A549 treated with DMSO at 1 μM for 4 hours (cell line): ENCODE measurements at places on chromosomes 4 and X. TPM values are rescaled to one million over a fixed set of nuclear protein-coding genes. Genes with fewer than 3 reads are reported as not detected.

The PRKG2 gene
- total RNA-seq = 0.72 to 1.8 TPM (median 0.85 TPM) in 5 replicates

The FMR1NB gene
- total RNA-seq = not detected in 5 replicates

The MAGEE2 gene
- total RNA-seq = not detected in 5 replicates

The SLC10A4 gene
- 4.6 to 8.0 TPM (median 7.2 TPM) in 5 replicates for total RNA-seq

The UCHL1 gene
- total RNA-seq = 906 to 988 TPM (median 963 TPM) in 5 replicates

The EVC2 gene
- total RNA-seq = 1.5 to 2.8 TPM (median 2.6 TPM) in 5 replicates

The BEX2 gene
- total RNA-seq = 8.5 to 13.9 TPM (median 9.9 TPM) in 5 replicates

The GYPA gene
- not detected in 5 replicates for total RNA-seq

The MAGEA2B gene
- total RNA-seq = 0.12 TPM in 1 of 5 replicates, not detected in the others

The CXCR3 gene
- 0.13 TPM in 2 of 5 replicates, not detected in the others for total RNA-seq

The GPR119 gene
- not detected in 5 replicates for total RNA-seq

The RHOXF1 gene
- 0.12 TPM in 1 of 5 replicates, not detected in the others for total RNA-seq

The AMTN gene
- total RNA-seq = 0.09 to 0.22 TPM in 2 of 5 replicates, not detected in the others

The BLOC1S4 gene
- 11.9 to 16.0 TPM (median 14.5 TPM) in 5 replicates for total RNA-seq

The PHEX gene
- 0.28 to 0.45 TPM (median 0.36 TPM) in 5 replicates for total RNA-seq

The MAGEB2 gene
- not detected in 5 replicates for total RNA-seq

The ARSJ gene
- 4.8 to 6.3 TPM (median 5.5 TPM) in 5 replicates for total RNA-seq

The RASGEF1B gene
- total RNA-seq = not detected in 5 replicates

The CXCL5 gene
- 49.1 to 77.1 TPM (median 59.0 TPM) in 5 replicates for total RNA-seq

The GSX2 gene
- not detected in 5 replicates for total RNA-seq
